ENCODE measurements at places on chromosomes 5 and 9.

DNA sequence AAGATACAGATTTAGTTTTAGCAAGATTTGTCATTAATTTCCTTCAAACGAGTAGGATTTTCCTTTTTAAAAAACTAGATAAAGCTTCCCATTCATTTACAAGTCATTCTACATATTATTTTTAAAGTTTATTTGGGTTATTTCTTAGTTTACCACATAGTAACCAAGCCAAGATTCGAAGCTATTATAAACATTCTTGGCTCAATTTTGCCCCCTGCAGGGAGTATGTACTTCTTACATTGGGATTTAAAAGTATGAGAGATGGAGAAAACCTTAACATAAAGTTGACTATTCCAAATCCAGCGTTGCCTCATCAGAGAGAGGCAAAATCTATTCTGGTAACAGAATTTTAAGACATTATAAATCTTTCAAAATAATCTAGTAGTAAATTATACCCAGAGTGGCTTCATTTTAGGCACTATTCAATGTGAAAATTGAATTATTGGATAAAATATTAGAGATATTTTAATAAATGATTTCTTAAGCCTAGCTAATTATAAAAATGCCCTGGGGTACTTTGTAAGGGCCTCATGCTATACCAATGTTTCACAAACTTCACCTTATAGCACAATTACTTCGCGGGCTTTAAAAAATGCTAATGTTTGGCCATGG, 39.1 kb downstream of the FBN2 start:
- no peak for DNase-seq

- DNase-seq, result no peak
These were observed 28.4 kb upstream of the MVB12B start for GRCh38 chr9:126298063-126298801.

DNA sequence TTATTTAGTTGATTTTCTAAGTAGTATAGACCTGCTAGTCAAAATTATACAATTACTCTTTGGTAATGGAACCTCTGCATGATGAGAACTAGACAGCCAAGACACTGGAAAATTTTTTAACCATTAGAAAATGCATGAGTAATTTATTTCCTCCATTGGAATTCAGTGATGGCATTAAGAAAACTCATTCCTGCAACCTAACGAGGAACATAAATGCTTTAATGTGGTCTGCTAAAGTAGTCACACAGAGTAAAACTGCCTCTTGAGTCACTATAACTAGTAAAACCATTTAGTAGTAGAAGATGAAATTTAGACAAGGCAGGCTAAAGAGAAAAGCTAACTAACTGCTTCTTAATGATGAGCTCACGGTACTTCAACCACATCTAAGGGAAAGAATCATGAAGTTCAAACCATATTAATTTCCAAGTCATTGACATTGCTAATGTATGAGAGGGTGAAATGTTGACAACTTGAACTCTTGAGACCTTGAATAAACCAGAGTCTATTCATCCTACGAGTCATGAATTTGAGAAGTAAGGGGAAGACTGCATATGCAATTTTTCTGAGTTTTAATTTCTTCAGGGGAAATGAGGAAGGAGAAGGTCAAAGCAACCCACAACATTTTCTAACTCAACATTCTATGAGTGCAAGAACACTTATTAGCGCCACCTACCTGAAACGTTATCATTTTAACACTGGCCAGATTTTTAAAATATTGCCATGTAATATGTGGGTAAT, 74.4 kb downstream of the GLIS3 start:
- no peak for DNase-seq

GRCh38 chr5:81850501-81851357, 99.8 kb upstream of the SSBP2 start:
- DNase-seq, result no peak

GRCh38 chr9:37575001-37575400, 1.2 kb downstream of the FBXO10 start:
- DNase-seq, result no peak

DNA sequence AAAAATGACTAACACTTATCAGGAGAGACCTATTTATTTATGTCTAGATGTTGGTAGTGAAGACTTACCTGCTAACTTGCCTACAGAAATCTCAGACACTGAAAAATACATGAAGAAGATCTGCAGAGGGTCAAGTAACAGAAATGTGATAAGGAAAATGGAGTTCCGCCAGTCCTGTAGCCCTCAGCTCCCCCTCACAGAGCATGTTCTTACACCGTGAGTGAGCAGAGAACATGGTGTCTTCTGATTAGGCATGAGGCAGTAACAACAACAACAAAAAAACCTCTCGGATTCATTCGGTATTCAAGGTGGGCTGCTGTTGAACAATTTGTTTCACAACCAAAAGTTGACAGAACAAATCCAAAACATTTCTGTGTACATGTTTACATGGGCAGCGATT, 162.0 kb upstream of the SNX2 start:
- no peak for DNase-seq

DNA sequence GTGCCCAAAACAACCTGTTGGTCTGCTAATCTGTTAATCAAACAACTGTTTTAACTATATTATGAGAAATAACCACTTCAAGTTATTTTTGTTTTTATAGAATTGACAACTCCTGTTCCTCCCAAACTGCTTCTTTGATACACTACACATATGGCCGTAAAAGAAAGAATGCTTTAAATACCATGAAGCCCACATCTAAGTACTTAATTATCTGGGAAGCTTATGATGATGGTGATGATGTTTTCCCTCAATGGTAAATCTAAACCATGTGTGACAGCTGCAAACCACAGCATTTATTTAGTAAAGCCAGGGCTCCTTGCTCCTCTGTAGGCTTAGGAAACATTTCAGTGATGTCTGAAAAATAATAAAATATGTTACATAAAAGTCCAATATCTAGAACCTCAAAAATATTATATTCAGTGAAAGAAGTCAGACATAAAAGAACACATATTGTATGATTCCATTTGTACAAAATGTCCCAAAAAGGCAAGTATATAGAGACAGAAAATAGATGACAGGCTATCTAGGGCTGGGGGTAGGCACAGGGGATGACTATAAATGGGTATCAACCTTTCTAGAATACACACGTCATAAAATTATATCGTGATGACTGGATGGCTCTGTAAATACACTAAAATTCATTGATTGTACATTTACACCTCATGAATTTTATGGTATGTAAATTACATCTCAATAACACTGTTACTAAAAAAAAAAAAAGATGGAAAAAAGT, 154.1 kb downstream of the EFNA5 start:
- no peak for DNase-seq

GRCh38 chr5:10702040-10702629, 58.9 kb downstream of the DAP start:
- DNase-seq, result no peak

DNA sequence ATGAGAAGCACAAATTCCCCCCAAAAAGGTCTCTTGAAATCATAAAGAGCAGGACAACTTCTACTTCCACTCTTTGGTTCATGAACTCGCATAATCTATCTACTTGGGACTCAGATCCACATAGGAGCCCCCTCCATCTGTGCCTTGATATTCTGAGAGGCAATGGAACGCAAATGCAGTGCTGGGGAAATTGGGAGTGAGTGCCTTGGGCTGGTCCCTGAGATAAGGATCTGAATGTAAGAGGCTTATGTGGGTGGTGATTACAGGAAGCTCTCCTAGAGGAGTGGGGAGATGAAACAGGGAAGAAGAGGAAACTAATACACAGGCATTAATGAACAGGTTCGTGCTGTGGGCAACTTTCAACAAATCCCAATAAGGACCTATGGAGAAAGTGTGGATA, 285.6 kb downstream of the RASEF start:
- DNase-seq, result no peak

- no peak for DNase-seq
These were observed 59.9 kb downstream of the SERINC5 start for GRCh38 chr5:80195837-80196400.

GRCh38 chr9:87564111-87564510, 66.4 kb downstream of the DAPK1 start:
- DNase-seq, result no peak

GRCh38 chr9:90724880-90725279, 76.7 kb upstream of the SYK start:
- DNase-seq, result no peak

- DNase-seq, result no peak
These were observed 33.6 kb downstream of the PRRT1B start for GRCh38 chr9:131578731-131579504.

GRCh38 chr5:96745844-96746531, 61.8 kb downstream of the ERAP1 start:
- DNase-seq, result no peak

GRCh38 chr5:160507221-160507721, 85.6 kb downstream of the PTTG1 start:
- no peak for DNase-seq

GRCh38 chr5:76926329-76927105, 26.3 kb upstream of the CRHBP start:
- DNase-seq, result no peak

DNA sequence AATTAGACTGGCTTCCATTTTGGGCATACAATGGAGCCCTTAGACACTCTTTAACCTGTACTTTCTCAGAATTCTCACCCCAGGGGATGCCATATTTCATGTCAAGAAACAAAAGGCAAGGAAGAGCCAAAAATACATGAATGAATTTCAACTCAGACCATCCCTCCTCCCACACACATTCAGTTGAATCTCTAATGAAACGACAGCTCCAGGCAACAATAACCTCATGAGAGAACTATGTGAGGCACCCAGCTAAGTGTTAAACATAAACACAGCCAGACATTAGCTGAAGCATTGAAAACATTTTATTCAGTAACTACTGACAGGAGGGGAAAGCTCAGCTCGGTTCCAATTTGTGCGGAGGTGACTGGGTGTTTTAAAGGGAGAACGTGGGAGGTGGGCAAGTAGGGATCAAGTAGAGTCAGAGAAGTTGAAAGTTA, 1359.1 kb upstream of the CDH9 start:
- DNase-seq, result no peak

DNA sequence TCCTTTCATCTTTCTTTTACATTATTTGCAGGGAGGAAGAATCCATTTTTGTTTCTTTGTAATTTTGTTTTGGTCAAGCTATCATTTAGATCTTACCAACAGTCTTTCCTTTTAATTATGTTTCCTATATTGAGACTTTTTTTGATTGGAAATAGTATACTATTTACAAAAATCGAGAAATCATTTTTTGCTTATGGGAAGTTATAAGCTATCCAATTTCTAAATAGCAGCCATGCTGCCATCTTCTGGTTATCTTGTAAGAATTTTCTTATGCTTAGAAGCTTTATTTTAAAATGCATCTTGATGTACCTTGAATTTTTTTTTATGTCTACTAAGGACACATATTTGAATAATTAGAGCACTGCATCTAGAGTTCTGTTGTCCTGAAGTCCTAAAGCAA, 821.2 kb downstream of the PTPRD start:
- DNase-seq, result no peak
